ENCODE measurements at places on chromosomes 2 and 18. TPM values are rescaled to one million over a fixed set of nuclear protein-coding genes. Genes with fewer than 3 reads are reported as not detected.

- DNase-seq: no peak
Measured at GRCh38 chr2:42385225-42385624, 24.2 kb upstream of the COX7A2L start.

GRCh38 chr2:207792244-207792785 lies 22.6 kb upstream of the FZD5 start:
- DNase-seq: peak; percentile 86

CFAP53 gene
- total RNA-seq: 0.26 TPM

CNGA3 gene
- under 0.01 TPM for total RNA-seq

TGFA gene
- total RNA-seq: 111 TPM

DNA sequence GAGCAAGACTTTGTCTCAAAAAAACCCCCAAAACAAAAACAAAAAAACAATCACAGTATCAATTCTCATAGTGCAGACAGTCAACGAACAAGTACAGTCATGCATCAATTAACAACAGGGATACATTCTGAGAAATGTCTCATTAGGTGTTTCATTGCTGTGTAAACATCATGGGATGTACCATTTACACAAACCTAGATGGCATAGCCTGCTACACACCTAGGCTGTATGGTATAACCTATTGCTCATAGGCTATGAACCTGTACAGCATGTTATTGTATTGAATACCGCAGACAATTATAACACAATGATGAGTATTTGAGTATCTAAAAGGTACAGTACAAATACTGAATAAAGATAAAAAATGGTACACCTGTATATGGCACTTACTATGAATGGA lies 67.8 kb upstream of the LMAN1 start:
- peak; percentile 99 for DNase-seq

GRCh38 chr2:204360218-204361007 lies 184.9 kb upstream of the PARD3B start:
- DNase-seq: no peak

DNA sequence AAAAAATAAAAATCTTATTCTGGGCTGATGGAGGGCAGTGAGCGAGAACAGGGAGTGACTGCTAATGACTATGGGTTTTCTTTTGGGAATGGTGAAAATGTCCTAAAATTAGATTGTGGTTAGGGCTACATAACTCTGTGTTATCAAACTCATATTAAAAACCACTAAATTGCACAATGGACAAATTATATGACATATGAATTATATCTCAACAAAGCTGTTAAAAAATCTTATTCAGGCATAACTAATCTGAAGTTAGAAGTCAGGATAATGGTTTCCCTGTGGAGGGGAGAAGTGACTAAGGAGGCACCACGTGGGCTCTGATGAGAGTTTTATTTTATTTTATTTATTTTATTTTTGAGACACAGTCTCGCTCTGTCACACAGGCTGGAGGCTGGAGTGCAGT lies 32.1 kb upstream of the DPP4 start:
- no peak for DNase-seq

DNA sequence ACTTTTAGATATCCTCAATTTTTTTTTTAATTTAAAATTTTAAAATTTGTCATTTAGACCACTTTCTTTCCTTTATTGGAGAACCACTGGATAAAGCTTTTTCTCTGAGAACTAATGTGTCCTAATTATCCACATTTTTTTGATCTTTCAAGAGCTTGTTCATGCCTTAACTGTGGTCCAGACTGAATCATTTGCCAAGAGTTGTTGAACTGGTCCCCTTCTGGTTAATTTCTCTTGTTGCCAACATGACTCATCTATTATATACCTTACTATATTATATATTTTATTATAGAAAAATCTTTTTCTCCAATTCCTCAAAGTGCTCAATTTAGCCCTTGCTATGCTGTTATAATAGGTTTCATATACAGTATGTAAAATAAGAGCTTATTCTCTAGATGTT lies 53.1 kb upstream of the TMEM87B start:
- DNase-seq: peak; percentile 81

DNA sequence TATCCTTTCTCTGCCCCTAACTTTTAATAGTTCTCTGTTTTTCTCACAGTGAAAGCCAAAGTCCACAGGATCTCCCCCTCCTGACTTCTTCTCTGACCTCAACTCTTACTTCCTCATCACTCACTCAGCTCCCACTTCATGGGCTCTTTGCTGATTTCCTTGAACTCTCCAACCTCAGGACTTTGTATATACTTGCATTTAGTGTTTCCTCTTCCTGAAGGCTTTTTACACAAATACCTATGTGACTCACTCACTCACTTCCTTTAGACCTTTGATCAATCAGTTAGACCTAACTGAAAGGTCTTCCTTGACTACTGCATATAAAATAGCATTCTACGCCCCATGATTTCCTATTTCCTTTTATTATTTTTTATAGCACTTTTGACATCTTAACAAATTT lies 233.1 kb upstream of the MEX3C start:
- peak; percentile 78 for DNase-seq

DNA sequence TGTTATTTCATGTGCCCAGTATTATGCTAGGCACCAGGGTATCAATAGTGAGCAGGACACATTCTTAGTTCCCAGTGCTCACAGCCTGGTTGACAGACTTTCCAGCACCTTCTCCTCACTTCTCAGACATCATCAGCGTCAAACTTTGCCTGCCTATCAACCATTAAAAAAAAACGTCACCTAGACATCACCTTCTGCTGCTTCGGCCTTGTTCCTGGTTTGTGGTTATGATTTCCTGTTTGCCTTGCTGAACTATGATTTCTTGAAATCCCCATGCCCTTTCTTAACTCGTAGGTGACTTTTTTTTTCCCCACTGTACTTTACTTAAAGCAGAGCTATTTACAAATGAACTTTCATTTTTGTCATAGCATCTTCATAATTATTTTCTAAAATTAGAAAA lies 60.4 kb upstream of the NABP1 start:
- peak; percentile 71 for DNase-seq

TMEM214 gene
- 15.8 TPM for total RNA-seq

- no peak for DNase-seq
Measured at GRCh38 chr2:41568648-41569047, 479.2 kb upstream of the PKDCC start.

DNA sequence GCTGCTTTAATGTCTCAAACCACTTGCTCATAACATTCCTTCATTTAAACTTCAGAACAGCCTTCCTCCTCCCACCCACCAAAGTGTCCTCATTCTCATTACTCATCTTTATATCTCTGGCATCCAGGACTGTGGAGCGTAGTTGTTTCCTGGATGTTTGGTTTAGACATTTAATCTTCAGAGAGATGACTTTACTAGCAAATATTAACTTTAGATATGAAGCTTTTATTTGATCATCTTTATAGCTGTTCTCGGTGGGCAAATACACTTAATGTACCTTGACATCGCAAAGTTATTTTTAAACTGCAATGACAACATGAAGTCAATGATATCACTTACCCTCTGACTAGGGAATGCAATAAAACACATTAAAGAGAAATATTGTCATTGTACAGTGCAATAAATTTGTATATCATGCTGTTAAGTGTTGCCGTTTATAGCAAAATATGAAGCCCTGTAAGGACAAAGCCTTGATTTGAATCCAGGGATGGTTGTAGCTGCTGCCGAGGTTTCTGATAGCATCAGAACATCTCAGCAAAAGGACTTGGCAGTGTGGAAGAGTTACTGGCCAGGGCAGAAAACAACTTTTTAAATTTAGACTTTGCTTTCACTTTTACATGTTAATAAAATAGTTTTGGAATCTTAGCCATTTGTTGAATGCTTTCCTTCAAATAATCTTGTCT lies 4.6 kb upstream of the LAMA3 start:
- peak; percentile 48 for DNase-seq

DNA sequence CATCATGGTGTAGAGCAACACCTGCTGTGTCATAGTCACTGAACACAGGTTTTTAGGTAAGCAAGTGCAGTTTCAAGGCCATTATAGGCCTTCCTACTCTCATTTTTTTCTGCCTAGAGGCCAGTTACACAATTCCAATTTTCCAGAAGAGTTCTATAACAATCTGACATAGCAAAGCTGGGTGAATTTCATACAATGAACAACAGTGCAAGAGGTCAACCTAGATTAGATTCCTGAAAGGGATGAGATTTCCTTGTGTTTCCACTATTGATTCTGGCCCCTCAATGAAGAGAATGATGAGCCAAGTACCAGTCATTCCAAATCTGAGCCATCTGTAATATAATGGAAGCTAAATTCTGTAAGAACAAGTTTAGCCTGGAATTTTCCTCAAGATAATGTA lies 15.3 kb upstream of the CD28 start:
- DNase-seq: no peak
